Myometrial cell (primary cell): ENCODE measurements at places on chromosomes 5 and 9. TPM values are rescaled to one million over a fixed set of nuclear protein-coding genes. Genes with fewer than 3 reads are reported as not detected.

Gene TNIP1
- total RNA-seq, result 51.0 and 61.0 TPM in 2 replicates

Gene FOXI1
- total RNA-seq, result not detected in 2 replicates

Gene KIF4B
- under 0.01 TPM in 1 of 2 replicates, not detected in the other for total RNA-seq

Gene IL31RA
- 1.1 and 2.3 TPM in 2 replicates for total RNA-seq

Gene DMGDH
- total RNA-seq, result 0.86 and 1.9 TPM in 2 replicates

Gene ADAMTSL1
- 55.4 and 85.4 TPM in 2 replicates for total RNA-seq

Gene RNF183
- total RNA-seq, result not detected in 2 replicates

Gene WHRN
- 0.29 and 0.35 TPM in 2 replicates for total RNA-seq

Gene ANXA2R
- total RNA-seq, result 0.53 TPM in 1 of 2 replicates, not detected in the other

Gene SPATA31A3
- total RNA-seq, result not detected in 2 replicates

Gene TMEM215
- total RNA-seq, result not detected in 2 replicates

Gene LRRC19
- not detected in 2 replicates for total RNA-seq

Gene C9orf57
- total RNA-seq, result not detected in 2 replicates

Gene SLC6A3
- not detected in 2 replicates for total RNA-seq

Gene IRX1
- not detected in 2 replicates for total RNA-seq

Gene CDC14B
- 12.2 and 17.0 TPM in 2 replicates for total RNA-seq

Gene SPACA9
- 3.2 and 9.2 TPM in 2 replicates for total RNA-seq

Gene IRGM
- not detected in 2 replicates for total RNA-seq

Gene MELK
- total RNA-seq, result 33.4 and 39.9 TPM in 2 replicates

Gene FOXD4L5
- not detected in 2 replicates for total RNA-seq

Gene TMOD1
- 1.7 TPM in 1 of 2 replicates, not detected in the other for total RNA-seq
